ENCODE measurements at places on chromosomes 3 and 15.

DNA sequence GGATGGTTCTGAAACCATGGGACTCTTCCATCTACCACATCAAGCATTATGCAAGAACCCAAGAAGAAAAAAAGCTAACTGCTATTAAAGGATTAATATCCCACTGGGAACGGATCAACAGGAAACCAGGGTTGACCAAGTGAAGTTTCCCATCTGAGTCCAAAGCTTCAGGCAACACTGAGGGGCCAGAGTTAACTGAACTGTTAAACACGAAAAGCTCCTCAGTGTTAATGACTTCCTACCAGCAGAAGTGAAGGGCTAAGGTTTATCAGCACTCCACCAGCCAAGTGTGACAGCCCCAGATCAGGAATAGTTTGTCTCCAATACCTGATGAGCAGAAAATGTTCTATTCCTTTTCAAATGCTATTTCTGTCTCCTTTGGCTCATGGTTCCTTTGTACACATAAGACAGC lies 36.7 kb downstream of the PTPN9 start:
- no peak for DNase-seq

- no peak for DNase-seq
These were observed 515.2 kb upstream of the CCDC54 start for GRCh38 chr3:106862067-106862466.

- DNase-seq: no peak
These were observed 17.7 kb downstream of the FOXB1 start for GRCh38 chr15:60021589-60022378.

DNA sequence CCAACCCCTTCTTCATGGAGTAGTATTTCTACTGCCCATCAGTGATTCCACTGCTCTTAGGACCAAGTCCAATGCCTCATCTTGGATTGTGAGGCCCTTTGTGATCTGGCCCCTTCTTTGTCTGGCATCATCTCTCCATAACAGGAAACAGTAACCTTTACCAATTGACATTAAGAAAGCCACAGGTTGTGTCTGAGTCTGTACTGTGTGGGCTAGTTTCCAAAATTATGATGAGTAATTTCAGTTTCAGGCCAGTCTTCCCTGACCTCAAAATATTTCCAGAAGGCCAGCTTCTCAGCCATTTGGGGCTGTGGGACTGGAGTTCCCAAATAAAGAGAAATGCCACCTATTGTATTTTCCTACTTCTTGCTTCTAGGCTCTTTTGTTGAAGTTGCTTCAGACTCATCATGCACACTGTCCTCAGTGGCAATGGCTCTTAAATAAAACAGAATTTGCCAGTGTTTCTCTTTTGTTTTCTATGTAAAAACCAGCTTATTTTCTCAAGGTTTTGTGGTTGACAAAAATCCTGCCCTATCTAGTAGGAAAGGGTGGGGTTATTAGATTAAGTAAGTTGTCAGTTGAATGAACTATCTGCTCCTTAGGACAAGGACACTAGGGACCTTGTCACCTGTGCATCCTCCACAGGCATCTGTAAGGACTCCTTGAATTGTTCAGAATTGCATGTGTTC lies 47.0 kb upstream of the ACKR4 start:
- no peak for DNase-seq

DNA sequence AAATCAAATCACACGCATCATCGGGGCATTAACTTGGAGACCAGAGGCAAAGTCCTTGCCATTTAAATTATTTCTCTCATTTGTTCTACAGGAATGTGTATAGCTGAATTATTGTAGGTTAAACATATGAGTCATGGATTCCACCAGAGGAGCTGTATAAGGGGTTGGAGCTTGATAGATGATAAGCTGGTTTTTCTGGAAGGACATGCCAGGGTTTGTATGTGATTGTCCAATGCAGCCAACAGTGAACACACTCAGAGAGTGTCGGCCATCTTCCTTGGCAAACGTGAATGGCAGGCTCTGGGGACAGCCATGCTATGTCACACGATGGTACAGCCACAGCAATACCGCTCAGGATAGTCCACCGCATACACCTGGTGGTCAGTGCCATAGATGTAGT lies 25.1 kb downstream of the SSUH2 start:
- DNase-seq: no peak

GRCh38 chr3:140186421-140186920 lies 251.5 kb downstream of the CLSTN2 start:
- DNase-seq: no peak

DNA sequence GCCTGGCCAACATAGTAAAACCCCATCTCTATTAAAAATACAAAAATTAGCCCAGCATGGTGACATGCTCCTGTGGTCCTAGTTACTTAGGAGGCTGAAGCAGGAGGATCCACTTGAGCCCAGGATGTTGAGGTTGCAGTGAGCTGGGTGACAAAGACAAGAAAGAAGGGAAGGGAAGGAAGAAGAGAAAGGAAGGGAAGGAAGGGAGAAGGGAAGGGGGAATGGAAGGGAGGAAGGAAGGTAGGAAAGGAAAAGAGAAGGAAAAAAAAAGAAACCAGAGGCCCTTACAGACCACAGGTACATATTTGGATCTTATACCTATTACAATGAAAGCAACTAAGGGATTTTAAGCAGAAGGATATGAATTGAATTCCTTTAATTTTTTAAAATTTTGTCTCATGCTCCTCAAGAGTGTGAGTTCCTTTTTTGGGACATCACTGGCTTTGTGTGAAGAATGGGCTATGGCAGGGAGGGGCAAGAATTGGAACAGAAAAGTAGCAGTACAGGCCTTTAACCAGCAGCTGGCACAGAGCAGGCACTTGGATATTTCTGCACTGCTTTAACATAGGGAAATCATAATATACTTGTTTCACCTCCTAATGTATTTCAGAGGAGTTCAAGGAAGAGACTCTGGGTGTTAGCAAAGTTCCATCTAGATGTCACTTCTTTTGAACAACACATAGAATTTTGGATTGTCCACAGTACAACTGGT lies 7.9 kb downstream of the RAB27A start:
- DNase-seq: no peak

DNA sequence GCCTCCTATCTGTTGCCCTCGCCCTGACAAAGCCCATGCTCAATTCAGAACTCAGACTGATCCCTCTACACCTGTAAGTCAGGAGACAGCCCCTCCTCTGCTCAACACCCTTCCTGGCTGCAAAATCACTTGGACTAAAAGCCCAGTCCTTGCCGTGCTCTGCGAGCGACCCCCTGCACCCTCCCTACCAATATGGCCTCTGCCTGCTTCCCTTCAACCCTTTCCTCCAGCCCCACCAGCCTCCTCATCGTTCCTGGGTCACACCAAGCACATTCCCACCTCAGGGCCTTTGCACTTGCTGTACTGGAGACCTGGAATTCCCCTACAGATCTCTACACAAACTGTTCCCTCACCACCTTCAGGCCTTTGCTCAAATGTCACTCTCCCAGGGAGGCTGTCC lies 5.2 kb upstream of the SSUH2 start:
- no peak for DNase-seq

DNA sequence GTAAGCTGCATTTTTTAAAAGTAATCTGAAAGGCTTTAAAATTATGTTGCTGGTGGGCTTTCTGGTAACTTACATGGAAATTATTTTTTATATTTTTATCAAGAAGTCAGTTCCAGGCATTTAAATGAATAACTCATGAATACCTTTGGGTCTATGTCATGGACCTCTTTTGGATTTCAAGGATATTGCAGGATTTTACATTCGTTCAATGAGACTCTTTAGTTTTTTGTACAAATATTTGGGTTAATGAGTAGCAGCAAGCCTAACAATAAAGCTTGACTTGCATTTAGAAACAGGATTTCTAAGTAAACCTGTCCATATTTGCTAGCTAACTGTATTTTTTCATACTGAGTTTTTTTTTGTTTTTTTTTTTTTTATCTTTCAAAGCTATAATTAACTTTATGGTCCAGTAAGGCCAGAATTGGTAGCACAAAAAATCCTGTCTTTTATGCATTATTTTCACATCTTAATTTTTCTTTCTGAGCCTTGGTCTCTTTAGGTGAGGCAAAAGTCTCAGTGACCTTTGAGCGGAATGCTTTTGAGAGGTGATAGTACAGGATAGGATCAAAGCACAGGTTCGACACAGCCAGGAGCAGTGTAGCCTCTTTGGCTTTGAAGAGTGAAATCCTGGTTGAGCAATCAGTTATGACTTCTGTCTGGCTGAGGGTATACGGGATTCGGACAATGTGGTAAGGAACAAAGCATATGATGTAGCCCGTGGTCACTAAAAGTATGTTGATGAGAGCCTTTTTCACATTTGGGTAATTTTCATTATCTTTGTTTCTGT lies 4.8 kb downstream of the GPR171 start:
- no peak for DNase-seq

- DNase-seq: no peak
These were observed 131.5 kb downstream of the FNDC3B start for GRCh38 chr3:172170841-172171240.
